ENCODE measurements at places on chromosomes 16 and 17.

DNA sequence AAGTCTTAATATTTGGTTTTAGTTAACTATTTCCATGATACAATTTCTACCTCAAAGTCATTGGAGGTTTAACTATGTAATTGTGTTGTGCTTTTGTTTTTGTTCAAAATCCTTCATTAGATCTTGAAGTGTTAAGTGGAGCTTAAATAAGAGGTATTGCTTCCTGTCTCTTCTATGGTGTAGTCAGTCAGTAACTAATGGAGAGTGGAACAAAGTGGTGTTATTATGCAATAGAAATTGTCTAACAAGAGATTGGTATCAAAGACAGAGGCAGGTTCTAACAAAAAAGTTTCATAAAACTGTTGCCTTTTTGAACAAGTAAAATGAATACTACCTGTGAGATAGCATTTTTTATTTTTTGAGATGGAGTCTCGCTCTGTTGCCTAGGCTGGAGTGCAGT is 45.2 kb downstream of the GRB7 start:
- DNase-seq = no peak

- no peak for DNase-seq
Observed at GRCh38 chr16:84446084-84446483, 58.4 kb downstream of the MEAK7 start.

- DNase-seq = no peak
Observed at GRCh38 chr17:10192461-10192860, 5.9 kb downstream of the GAS7 start.

DNA sequence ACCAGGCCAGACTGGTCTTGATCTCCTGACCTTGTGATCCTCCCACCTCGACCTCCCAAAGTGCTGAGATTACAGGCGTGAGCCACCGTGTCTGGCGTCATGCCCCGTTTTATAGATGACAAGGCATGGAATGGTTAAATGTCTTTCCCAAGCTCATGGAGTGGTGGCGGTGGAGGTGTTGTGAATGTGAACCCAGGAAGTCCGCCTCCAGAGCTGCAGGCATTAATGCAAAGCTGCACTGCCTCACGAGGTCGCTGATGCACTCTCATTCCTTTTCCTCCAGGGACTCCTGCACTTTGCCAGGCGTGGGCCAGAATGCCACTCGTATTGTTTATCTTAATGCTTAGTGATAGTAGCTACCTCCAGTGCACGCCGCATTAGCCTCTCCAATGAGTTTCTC is 149.6 kb downstream of the WWOX start:
- DNase-seq = no peak

- DNase-seq = no peak
Observed at GRCh38 chr17:70569128-70569527, 399.8 kb downstream of the KCNJ2 start.

DNA sequence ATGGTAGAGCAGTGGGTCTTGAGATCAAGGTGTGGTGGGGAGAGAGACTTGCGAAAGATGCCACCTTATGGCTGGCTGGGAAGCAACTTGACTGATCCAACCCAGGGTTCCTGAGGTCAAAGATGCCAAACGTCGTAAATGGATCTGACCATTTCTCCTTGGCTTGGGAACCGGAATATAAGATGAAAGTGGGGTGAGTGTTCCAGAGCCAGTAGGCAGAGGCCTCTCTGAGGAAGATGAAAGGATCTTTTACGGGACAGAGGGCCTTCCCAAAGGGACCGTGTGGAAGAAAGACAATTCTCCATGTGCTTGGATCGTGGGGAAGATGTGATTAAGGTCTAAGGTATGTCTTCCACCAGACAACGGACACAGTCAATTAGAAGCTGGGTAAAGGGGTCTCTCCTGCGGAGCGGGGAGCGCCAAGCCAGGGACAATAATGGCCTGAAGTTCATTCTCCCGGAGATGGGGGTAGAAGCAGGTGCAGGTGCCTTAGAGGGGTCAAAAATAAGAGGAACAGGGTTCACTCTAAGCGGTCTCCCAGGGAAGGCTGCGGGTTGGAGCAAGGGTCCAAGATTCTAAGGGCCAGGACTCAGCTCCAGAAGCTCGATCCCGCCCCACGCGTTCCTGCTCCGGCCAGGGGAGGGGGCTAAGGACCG is 800 bp downstream of the FXR2 start:
- no peak for DNase-seq

GRCh38 chr16:89052191-89052889 is 41.3 kb upstream of the ACSF3 start:
- no peak for DNase-seq

- DNase-seq = no peak
Observed at GRCh38 chr17:14330492-14330962, 29.6 kb downstream of the HS3ST3B1 start.

- DNase-seq = no peak
Observed at GRCh38 chr17:74244548-74244947, 29.5 kb upstream of the DNAI2 start.

Measured in GM18507 (cell line).